ENCODE measurements at places on chromosomes 1 and 21.

DNA sequence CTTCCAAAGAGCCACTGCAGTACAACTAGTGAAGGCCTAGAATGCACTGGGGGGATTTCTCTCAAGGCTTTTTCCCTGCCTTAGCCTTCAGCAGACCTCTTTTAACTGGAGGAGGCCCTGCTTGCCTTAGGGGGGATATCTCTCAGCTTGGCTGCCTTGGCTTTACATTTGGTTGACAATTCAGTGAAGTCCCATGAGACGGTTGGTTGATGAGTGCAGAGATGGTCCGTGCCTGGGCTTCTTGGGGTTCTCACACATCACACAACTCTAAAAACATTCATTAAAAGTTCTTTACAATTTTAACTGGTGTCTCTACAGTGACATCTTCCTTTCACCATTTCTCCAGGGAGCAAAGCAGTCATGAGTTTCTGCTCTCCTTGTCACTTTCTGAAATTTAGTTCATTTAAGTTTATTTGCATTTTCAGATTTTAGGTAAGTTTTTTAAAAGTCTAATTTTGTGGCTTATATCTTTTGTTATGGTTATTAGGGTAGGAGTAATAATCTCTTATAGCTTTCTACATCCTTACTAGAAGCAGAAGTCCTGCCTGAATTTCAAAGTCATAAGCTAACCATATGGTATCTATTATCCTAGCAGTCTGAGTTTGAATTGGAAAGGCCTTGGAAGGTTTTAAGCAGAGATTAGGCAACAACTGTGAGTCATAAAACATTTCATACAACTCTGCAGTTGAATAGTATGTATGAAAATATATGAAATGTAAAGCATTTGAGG, 487.6 kb downstream of the DPYD start:
- DNase-seq: no peak

GRCh38 chr21:36807422-36807928, 108.6 kb downstream of the SIM2 start:
- no peak for DNase-seq

- DNase-seq: no peak
Measured at GRCh38 chr1:59013276-59013927, 229.6 kb upstream of the JUN start.

DNA sequence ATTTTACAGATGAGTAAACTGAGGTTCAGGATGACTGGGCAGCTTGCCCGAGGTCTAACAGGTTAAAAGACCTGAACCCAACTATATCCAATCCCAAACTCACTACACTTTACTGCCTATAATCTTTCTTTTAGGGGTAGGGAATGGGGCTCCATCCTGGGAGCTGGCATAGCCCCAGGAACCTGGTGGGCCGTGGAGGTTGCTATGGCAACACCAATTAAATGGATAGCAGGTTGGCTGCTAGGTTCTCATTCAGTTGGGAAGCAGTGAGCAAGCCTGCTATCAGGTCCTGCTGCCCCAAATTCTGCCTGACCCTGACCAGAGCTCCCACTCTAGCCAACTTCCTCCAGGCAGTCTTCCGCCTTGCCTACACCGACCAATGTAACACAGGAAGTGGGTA, 40.9 kb downstream of the LRP8 start:
- DNase-seq: no peak

DNA sequence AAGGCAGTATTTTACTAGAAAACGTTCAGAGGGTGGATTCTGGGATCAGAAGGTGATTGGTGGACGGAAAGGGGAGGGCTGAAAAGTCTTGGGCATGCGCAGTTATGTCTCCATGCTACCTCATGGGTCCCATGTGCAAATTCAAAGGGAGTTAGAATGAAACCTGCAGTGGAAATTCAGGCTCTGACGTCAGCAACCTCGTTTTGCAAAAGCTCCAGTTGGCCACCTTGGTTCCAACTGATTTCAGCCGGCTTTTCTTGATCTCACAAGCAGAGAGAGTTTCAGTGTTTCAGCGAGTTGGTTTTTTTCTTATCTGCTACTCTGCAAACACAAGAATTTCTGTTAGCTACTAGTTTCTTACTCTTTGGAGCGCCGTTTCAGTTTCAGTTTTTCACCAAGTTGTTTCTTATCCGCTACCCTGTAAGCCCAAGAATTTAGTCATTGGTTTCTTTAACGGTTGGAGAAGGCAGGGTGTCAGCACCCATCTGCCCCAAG, 69.8 kb upstream of the PGBD5 start:
- no peak for DNase-seq

DNA sequence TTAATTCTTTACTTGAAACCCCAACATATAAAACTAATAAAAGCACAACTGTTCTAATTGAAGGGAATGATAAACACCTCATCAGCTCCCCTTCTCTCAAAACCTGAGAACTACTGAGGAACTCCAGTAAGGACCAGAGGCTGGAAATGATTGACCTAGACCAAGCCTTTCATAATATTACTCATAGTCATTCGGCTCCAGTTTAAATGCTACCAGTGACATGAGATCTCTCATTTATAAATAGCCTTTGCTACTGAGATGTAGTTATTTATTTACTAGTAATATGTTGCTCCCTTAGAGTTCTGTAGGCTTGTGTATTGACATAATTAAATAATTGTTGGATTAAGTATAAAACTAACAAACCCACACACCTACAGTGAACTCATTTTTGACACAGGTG, 209.8 kb upstream of the PRMT6 start:
- DNase-seq: no peak

- DNase-seq: no peak
Measured at GRCh38 chr21:38083535-38083934, 167.3 kb upstream of the KCNJ6 start.

DNA sequence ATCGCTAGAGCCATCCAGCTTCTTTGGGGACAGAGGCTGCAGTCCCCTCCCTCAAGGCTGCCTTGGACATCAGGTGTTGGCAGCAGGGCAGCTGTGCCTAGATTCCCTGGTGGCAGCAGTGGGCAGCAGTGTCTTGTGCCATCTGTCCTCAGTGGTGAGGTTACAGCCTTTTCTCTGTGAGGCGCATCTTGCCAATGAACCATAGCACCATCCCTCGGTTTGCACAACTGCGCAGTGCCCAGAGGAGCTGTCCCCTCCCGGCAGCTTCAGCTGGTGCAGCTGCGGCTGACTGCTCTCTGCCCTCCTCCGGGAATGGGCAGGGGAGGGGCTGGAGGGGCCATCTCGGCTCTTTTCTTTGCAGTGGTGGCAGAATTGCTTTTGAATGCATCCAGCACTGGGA, 59.0 kb upstream of the C8B start:
- DNase-seq: no peak

DNA sequence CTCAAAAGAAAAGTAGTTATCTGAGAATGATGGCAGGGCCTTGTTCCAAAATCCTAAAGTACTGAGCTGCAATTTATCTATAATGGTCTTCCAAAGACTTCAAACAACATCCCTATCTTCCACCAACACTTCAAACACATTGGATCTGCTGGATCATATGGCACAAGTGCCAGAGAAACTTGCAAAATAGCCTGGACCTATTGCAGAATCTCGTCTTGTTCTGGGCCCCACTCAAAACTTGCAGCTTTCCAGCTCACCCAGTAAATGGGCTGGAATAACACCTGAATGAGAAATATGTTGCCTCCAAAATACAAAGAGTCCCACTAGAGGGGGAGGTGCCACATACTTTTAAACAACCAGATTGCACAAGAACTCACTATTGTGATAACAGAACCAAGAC, 44.0 kb upstream of the PKN2 start:
- DNase-seq: no peak

DNA sequence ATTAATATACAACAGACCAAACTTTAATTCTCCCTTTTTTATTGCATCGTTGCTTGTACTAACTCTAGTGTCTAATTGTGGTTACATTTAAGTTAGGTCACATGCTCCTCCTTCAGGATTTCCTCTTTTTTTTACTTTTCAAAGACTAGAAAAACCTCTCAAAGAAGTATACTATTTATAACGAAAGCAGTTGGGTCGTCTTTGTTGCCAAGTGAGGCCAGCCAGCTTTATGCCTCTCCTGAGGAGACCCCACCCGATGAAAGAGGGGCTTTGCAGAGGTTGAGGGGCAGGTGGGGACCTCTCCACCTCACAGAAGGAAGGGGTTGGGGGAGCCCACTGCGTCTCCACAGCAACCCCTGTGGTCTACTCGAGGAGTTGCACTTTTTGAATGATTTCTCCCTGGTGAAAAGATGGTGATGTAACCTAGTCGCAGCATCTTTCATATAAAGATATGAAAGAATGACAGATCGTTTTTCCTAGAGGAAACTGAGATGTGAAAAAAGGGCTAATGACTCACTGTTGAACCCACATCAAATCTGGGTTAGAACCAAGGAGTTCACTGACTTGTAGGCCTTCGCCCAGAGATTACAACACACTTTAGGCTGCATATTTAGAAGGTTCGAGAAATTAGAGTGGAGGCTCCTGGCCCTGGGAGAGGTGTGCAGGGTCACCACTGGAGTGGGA, 6.4 kb downstream of the TGFB2 start:
- no peak for DNase-seq

GRCh38 chr1:76443217-76443616, 368.7 kb downstream of the ST6GALNAC3 start:
- no peak for DNase-seq

DNA sequence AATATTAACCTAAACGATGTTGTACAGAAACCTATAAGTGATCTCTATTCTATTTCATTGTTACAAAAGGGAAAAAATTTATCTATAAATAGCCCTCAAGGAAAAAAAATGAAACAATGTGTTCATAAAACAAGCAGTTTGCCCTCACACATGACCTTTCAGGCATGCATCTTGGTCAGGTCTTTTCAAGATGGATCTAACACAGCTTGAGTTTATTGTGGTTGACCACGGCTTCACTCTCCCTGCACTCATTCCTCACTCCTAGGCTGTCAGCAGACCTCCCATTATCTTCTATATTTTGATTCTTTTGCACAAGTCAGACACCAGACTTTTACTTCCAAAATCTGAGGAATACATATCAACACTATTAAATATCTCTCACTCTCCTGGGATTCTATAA, 544.3 kb downstream of the KCNT2 start:
- DNase-seq: no peak

DNA sequence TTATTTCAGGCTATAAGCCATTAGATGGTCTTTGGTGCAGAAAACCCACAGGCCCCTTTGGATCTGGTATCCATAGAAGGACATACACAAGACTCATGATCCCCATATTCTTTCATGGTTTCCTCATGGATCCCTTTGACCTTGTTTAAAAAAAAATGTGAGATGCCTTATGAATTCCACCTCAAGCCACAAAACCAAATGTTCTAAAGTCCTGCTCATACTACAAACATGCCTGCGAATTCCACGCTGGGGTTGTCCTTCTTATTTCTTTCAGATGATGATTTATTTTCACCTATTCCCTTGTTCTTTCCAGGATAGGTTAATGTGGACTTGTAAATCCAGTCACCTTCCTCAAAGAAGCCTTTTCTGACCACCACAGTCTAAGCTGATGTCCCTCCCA, 256.9 kb upstream of the DPYD start:
- no peak for DNase-seq

GRCh38 chr1:12134716-12135115, 32.1 kb upstream of the TNFRSF1B start:
- DNase-seq: no peak

GRCh38 chr1:160219062-160219929, 14.1 kb downstream of the PEA15 start:
- no peak for DNase-seq

DNA sequence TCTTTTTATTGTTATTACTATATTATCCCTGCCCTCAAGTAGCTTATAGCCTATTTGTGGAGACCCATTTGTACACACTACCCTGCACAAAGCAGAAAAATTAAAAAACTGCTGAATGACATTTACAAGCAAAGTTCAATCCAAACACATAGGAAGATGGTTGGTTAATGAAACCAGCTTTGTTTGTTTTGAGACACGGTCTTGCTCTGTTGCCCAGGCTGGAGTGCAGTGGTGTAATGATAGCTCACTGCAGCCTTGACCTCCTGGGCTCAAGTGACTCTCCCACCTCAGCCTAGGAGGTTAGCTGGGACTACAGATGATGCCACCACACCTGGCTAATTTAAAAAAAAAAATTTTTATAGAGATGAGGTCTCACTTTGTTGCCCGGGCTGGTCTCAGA, 31.6 kb downstream of the TGFB2 start:
- DNase-seq: no peak

DNA sequence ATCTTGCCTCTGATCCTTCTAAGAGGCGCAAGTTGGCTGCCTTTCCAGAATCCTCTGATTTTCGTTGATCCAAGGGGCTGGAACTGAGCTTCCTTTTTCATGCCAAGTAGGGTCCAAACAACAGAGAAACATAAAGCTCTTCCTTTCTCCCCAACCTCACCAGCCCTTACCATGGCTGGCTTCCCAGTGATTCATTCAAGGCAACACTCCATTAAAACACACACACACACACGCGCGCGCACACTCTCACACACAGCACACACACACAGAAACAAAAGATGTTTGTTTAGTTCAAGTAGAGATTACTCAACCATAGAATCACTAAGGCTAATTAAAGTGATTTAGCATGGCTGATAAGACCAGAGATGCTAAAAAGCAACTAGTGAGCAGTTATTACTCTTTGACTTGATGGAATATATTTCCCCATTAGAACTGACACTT, 13.0 kb upstream of the GUCA2A start:
- no peak for DNase-seq

DNA sequence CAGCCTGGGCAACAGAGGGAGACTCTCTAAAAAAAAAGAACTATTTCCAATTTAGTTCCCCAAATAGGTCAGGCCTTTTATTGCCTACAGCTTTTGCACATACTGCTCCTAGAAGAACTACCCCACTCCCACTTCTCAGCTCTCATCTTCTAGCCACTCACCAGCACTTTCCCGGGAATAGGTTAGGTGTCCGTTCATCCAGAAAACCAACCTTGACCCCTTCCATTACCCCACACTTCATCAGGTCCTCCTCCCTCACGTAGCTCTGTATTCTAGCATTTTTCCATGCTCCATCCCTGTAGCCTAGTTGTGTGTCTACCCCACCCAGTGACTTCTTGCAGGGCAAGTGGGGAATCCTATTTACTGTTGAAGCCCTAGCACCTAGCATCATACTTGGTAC, 42.6 kb downstream of the C8B start:
- DNase-seq: no peak

DNA sequence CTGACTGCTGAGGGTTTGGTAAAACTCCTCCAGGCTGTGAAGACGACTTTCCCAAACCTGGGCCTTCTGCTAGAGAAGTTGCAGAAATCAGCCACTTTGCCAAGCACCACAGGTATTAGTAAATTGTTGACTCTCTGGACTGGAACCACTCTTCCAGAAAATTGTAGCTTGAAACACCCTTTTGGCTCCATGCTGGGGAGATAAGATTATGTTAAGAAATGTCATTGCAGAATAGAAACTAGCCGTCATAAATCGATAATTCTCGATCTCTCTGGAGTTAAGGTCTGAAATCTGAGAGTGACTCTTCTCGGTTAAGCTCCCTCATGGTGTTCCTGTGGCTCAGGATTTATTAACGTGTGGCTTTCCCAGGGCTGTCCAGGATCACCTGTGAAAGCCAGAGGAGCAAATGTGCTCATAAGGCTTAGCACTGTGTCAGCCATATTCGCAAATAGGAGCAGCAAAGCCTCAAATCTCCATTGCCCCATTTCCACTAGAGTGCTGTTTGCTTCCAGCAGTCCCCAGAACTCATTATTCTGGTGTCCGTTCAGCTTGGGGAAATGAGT, 54.6 kb downstream of the ZBTB40 start:
- DNase-seq: no peak

GRCh38 chr1:33615546-33615945, 143.1 kb downstream of the ZSCAN20 start:
- DNase-seq: no peak
